ENCODE measurements at places on chromosomes 2 and 18.

GRCh38 chr2:73494031-73494430, 108.4 kb downstream of the ALMS1 start:
- DNase-seq: no peak

GRCh38 chr2:226267516-226268289, 531.9 kb downstream of the IRS1 start:
- no peak for DNase-seq

GRCh38 chr18:4319738-4320677, 135.1 kb downstream of the DLGAP1 start:
- DNase-seq: no peak

DNA sequence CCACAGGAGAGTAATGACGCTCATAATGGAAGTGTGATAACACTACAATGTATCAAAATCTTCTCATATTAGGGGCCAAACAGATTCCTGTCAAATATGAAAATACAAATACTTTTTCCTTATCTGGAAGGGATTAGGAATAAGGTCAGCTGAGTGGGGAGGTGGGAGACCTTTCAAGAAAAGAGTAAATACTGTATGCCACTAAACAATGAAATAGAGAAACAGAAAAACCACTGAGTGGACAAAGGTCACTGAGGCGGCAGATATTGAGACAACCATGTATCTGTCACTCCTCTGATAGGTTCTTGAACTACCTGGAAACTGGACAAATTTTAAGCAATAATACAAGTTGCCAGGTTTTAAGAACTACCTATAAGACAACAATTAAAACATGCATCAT, 59.3 kb downstream of the RTTN start:
- no peak for DNase-seq

Measured in KG1 (cell line).